Foreskin keratinocyte (primary cell): ENCODE measurements at places on chromosomes 2 and 18.

DNA sequence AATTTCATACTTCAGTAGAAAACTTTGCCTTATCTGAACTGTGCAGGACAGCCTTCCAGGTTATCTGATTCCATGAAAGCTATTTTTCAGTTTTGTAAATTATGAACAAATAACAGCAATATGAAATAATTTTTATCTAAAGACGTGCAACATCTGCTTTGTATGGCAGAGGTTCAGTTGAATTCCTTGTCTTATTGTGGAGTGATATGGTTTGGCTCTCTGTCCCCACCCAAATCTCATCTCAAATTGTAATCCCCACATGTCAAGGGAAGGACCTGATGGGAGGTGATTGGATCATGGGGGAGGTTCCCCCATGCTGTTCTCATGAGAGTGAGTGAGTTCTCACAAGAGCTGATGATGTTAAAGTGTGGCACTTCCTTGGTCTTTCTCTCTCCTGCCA is 18.1 kb upstream of the RPIA start:
- no peak for DNase-seq

- no peak for DNase-seq
Observed at GRCh38 chr2:5984946-5985345, 292.8 kb downstream of the SOX11 start.

GRCh38 chr2:232551250-232551638 is 755 bp downstream of the EIF4E2 start:
- no peak for DNase-seq

DNA sequence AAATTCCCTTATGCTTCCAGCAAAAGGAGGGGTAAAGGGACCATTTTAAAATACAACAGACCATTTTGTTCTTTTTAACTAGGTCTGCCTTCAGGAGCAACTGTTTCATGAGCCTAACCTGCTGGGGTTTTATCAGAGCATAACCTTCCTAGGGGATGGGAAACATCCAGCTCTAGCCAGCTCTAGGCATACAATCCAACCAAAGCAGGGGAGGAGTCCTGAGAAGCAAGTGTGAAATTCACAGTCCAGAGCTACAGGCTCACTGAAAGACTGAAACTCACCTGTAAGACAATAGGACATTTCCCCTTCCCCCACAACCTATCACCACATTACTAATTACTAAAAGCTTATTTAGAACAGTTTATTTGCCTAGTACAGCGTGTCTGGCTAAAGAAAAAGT is 1296.6 kb upstream of the DDX18 start:
- no peak for DNase-seq

- no peak for DNase-seq
Observed at GRCh38 chr2:85797921-85798320, 44.1 kb downstream of the ATOH8 start.

DNA sequence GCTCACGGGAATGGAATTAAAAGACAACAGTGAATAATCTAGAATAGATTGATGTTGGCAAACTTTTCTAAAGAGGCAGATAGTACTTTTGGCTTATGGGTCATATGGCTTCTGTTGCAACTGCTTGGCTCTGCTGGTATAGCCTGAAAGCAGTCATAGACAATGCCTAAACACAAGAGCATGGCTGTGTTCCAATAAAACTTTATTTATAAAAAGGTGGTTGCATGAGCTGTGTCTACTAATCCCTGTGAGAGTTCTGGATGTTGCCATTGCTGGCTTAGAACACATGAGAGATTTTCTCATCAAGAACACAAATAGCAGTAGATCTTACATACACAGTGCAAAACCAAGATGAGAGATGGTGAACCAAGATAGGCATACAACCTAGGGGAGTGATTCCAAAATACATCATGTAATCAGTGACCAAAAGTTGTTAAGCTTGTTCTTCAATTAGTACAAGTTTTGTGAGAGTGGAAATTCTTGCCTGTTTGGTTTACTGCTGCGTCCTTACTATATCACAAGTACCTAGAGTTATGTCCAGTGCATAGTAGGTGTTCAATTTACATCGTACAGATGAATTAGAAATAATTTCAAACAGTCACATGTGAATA is 380.0 kb downstream of the METTL4 start:
- DNase-seq = no peak

DNA sequence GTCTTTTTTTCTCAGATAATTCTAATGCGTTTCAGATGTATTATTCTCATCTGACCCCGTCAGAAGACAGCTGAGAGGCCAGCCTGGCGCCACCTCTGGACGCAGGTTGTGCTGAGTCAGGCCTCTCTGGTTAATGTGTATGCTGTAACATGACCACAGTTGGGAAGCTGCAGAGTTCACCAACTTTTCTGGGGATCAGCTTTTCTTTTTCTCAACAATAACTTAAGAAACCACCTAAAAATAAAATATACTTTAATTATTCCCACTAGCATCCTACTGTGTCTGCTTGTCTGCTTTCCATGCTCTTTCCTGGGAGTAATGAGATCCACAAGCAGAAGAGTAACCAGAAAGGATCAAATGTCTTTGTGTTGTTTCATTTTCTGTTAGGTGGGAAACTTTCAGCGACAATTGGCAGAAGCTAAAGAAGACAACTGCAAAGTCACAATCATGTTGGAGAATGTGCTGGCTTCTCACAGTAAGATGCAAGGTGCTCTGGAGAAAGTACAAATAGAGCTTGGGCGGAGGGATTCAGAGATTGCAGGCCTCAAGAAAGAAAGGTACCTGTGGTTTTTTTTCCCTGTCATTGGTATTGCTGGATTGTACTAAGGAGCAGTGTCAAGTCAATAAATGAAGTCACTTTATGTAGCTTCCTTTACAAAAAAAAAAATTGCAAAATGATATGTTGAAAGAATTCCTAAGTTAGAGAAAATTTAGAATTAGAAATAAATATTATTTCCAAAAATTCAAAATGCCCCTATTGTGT is 79.8 kb downstream of the CCDC150 start:
- no peak for DNase-seq

GRCh38 chr2:104866883-104867812 is 13.2 kb downstream of the POU3F3 start:
- no peak for DNase-seq

DNA sequence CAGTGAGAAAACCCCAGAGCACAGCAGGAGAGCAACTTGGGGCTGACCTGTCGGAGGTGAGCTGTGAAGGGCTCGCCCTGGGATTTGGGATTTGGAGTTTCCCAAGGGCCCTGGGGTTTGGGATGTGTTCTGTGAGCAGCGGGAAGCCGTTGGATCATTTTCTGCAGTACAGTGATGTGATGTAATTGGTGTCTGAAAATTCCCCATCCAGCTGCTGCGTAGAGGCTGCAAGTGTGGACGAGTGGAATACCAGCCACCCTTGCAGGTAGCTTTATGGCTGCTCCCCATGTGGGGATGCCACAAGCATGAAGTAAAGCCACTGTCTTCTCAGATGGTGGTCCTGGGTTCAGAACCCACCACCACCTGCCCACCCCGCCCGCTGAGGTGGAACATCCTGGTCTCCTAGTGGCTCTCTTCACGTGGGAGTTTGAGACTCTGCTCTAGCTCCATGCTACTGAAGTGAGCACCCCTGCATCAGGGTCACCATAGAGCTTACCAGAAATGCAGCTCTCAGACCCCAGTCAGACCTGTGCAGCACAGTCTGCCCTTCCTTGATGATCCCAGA is 15.0 kb downstream of the IMPA2 start:
- no peak for DNase-seq

- no peak for DNase-seq
Observed at GRCh38 chr2:85032621-85033020, 61.7 kb downstream of the KCMF1 start.

DNA sequence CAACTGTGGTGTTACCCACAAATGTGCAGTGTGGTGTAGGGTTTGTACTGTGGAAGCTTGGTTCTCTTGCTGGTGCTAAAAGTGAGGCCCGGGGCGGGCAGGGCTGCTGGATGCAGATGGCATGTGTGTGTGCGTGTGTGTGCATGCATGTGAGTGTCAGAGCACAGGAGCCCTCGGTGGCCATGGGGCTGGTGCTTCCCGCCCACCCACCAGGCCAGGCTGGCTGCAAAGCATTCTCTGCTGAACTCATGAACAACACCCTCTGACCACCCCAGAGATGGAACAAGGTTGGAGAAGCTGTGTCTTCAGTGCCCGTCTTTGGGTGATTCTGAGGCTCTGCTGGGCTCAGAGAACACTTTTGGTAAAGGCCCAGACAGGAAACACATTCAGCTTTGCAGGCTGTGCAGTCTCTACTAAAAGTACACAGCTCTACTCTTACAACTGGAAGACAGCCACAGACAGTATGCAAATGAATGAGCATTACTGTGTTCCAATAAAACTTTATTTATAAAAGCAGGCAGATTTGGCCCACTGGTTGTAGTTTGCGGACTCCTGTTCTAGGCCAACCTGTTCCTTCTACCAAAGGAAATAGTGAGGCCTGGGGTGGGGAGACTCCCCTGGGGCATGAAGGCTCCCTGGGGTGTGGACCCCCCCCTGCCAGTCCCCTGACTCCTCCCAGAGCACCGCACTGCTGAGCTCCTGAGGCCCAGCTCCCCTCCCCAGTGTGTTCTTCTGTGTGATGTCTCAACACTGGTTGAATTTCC is 225.3 kb upstream of the HDAC4 start:
- DNase-seq = no peak

DNA sequence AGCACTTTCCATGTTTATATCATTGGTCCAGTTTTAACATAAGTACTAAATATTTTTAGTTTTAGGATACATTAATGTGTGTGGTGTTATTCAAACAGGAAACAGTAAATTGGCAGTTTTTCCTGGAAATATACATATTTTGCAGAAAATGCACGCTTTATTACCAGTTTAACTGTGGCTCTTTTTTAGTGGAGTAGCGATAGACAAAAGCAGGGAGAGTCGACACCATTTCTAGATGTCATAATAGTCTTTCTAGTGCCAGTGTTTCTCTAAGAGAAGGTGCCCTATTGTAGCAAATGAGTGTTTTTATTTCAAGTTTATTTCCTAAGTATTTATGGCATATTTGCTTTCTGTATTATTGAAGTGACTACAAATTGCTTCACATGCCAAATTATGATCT is 9.1 kb upstream of the SLC35G4 start:
- no peak for DNase-seq

GRCh38 chr18:69754108-69754507 is 193.6 kb downstream of the CD226 start:
- DNase-seq = no peak

DNA sequence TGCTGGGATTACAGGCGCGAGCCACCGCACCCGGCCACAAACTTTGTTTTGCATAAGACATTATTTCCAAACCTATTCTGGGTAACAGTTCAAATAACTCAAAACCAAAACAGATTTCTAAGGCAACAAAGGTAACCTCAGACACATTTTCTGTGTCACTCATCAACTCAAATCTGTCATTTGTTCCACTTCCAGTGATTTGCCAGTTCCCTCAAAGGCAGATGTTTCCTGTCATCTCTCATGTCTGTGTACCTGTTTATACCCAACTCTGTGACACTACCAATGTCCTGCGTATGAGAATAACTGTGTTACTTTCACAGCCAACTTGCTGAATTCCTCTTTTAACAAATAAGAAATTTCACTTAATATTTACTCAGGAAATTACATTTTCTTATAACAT is 54.4 kb downstream of the SCN3A start:
- DNase-seq = no peak

- no peak for DNase-seq
Observed at GRCh38 chr2:202109139-202109736, 36.2 kb downstream of the KIAA2012 start.

DNA sequence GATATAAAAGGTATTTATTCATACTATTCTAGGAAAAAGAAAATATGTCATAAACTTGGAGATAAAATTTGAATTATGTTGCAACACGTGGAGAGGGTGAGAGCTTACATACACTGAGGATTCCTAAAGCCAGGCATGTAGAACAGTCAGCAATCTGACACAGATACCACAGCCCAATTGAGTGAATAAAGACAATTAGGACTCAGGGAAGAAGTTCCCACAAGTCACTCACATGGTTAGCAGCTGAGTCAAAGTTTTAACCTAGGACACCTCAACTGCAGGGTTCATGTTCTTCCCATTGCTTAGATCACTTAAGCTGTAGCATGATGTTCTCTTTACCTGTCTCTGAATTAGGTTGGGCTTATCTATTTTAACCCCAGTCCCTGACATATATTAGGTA is 189.5 kb downstream of the CMPK2 start:
- peak; percentile 12 for DNase-seq

DNA sequence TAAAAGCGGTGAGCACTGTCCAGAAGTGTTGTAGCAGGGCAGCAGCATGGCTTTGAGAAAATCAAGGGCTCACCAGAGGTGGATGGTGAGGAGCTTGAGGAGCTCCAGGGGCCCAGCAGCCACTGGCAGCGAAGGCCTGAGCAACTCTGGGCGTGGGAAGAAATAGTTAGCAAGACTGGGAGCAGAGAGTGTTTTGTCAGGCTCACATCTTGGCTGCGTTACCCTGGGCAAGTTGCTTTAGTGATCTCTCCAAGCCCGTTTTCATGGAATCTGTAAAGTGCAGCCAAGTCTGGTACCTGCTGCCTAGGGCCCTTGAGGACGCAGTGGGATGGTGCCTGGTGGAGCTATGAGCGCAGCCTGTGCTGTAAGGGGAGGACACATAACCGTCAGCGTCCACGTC is 78.3 kb downstream of the SH3BP4 start:
- no peak for DNase-seq

GRCh38 chr18:76553715-76554546 is 58.9 kb upstream of the ZNF516 start:
- no peak for DNase-seq

GRCh38 chr18:41624460-41624859 is 330.6 kb upstream of the PIK3C3 start:
- peak; percentile 57 for DNase-seq

GRCh38 chr2:222952204-222952603 is 91.4 kb downstream of the ACSL3 start:
- DNase-seq = no peak

- no peak for DNase-seq
Observed at GRCh38 chr2:8821276-8822217, 15.9 kb downstream of the KIDINS220 start.

GRCh38 chr2:80070587-80070986 is 234.0 kb downstream of the LRRTM1 start:
- DNase-seq = no peak

DNA sequence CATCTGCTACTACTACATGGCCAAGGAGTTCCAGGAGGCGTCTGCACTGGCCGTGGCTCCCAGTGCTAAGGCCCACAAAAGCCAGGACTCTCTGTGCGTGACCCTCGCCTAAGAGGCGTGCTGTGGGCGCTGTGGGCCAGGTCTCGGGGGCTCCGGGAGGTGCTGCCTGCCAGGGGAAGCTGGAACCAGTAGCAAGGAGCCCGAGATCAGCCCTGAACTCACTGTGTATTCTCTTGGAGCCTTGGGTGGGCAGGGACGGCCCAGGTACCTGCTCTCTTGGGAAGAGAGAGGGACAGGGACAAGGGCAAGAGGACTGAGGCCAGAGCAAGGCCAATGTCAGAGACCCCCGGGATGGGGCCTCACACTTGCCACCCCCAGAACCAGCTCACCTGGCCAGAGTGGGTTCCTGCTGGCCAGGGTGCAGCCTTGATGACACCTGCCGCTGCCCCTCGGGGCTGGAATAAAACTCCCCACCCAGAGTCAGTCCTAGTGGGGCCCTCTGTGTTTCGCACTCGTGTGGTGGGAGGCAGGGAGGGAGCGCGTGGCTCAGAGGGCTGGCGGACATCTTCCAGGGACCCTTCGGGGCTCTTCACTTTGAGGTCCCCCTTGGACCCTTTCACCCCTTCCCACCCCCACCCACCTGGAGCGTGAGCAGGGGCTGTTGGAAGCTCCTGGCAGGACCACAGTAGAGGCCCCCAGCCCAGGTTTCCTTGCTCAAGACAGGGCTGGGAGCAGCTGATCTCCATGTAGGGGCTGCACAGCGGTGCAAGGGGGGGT is 5.7 kb downstream of the GPR35 start:
- DNase-seq = no peak
